Mesothelial cell of epicardium (in vitro differentiated cells): ENCODE measurements at places on chromosomes 11 and 22. TPM values are rescaled to one million over a fixed set of nuclear protein-coding genes. Genes with fewer than 3 reads are reported as not detected.

The MMP8 gene
- not detected in 3 replicates for total RNA-seq

The SLC22A25 gene
- not detected in 3 replicates for total RNA-seq

- H3K36me3 ChIP-seq: no peaks in the 10 kb centered on the region
- no peaks in the 10 kb centered on the region for H3K27me3 ChIP-seq
- H3K4me1 ChIP-seq: peaks cover 5% of the 10 kb centered on the region
- no peak overlapping the region for H3K27ac ChIP-seq
Measured at GRCh38 chr11:16280256-16280682, 76.1 kb downstream of the SOX6 start.

The CCND1 gene
- total RNA-seq: 215 to 224 TPM (median 217 TPM) in 3 replicates

GRCh38 chr11:5339771-5340322 is 3.5 kb downstream of the OR51B5 start:
- H3K27me3 ChIP-seq: peaks cover 2% of the 10 kb centered on the region
- DNase-seq: no peak
- H3K36me3 ChIP-seq: no peaks in the 10 kb centered on the region
- no peak overlapping the region for H3K4me3 ChIP-seq
- H3K27ac ChIP-seq: no peak overlapping the region

The FXYD6 gene
- total RNA-seq: 114 to 125 TPM (median 116 TPM) in 3 replicates

DNA sequence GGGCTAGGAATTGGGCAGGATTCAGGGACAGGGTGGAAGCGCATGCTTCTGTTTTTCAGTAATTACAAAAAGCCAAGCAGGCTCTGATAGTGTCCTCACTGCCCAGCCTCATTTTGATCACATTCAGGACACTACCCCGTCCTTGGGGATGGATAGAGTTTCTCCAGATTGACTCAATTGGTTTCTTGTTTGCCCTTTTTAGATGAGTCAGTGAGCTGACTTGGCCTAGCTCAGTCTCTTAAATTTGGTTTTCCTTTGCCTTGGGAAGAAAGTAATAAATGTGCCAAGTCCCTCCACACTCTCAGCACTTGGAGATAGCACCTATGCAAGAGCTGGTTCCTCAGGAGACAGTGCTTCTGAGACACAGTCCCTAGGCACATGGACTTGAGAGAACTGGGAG is 25.5 kb downstream of the DKK3 start:
- H3K36me3 ChIP-seq: no peaks in the 10 kb centered on the region
- H3K4me1 ChIP-seq: peaks cover 15% of the 10 kb centered on the region
- DNase-seq: no peak
- H3K27ac ChIP-seq: no peak overlapping the region
- H3K4me3 ChIP-seq: no peak overlapping the region
- no peaks in the 10 kb centered on the region for H3K27me3 ChIP-seq

The SLC43A1 gene
- 2.1 to 3.3 TPM (median 2.8 TPM) in 3 replicates for total RNA-seq

The OR5B21 gene
- not detected in 3 replicates for total RNA-seq

GRCh38 chr11:1298695-1299492 is 10.5 kb downstream of the TOLLIP start:
- no peak overlapping the region for H3K4me3 ChIP-seq
- peak; percentile 52 for DNase-seq
- H3K27ac ChIP-seq: peak overlapping the region; percentile 67
